Right renal cortex interstitium (tissue), 3 donors: ENCODE measurements at places on chromosomes 3 and 15.

DNA sequence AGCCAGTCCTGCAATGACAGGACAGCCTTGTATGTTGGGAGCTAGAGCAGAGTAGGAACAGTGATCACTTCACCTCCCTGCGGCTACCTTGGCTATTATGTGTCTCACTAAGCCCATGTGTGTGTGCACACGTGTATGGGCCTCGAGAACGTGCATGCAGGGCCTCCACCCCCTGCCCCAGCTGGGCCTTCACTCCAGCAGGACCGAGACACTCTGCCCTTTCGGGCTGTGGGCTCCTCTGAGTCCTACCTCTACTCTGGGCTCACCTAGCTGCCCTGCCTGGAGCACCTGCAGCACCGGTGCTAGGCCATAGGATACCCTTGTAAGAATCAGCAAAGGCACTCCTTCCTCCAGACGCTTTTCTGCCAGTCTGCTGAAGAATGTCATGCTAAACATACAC, 77.5 kb downstream of the LINGO1 start:
- no peak for DNase-seq

DNA sequence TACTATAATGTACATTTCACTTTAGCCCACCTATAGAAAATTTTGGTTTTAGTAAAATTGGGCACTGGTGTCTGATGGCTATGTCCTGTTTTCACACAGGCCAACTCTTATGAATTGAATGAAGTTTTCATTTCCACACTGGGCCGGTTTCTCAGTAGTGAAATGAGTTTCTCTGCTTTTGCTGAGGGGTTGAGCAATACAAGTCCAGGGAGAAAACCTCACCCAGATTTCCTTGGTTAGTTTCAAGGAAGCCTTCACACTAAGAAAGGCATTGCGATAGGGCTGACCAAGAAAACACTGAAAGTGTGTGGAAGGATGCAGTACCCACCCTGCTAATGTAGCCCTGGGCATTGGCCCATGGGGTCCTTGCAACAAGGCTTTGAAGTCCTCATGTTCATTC, 331.5 kb upstream of the CFAP20DC start:
- no peak for DNase-seq

DNA sequence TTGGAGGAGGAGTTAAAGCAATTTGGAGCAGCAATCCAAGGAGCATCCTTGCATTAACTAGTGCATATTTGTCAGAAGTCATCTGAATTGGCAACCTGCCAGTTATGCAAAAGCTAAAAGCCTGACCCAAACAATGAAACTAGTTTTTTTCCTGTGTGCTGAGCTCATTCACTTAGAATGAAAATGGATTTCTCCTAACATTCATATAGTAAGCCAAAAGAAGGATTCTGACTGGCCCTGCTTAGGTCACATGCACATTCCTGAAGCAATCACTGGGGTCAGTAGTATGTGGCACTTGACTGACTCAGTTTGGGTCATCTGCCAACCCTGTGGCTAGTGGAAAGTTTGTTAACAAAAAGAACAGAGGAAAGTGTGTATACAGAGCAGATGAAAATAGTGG, 30.5 kb downstream of the OXSM start:
- DNase-seq, result no peak

- DNase-seq, result no peak
Observed at GRCh38 chr15:95684693-95685115, 645.8 kb upstream of the NR2F2 start.

- no peak for DNase-seq
Observed at GRCh38 chr3:151933234-151933853, 59.9 kb downstream of the SUCNR1 start.

DNA sequence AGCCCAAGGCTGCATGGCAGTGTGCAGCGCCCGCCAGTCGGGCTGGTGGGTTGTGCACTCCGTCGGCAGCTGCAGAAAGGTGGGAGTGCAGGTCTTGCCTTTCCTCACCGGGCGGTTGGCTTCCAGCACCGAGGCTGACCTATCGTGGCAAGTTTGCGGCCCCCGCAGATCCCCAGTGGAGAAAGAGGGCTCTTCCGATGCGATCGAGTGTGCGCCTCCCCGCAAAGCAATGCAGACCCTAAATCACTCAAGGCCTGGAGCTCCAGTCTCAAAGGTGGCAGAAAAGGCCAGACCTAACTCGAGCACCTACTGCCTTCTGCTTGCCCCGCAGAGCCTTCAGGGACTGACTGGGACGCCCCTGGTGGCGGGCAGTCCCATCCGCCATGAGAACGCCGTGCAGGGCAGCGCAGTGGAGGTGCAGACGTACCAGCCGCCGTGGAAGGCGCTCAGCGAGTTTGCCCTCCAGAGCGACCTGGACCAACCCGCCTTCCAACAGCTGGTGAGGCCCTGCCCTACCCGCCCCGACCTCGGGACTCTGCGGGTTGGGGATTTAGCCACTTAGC, 4.3 kb downstream of the ISL2 start:
- DNase-seq, result no peak

GRCh38 chr3:30167541-30168011, 438.8 kb upstream of the TGFBR2 start:
- no peak for DNase-seq

DNA sequence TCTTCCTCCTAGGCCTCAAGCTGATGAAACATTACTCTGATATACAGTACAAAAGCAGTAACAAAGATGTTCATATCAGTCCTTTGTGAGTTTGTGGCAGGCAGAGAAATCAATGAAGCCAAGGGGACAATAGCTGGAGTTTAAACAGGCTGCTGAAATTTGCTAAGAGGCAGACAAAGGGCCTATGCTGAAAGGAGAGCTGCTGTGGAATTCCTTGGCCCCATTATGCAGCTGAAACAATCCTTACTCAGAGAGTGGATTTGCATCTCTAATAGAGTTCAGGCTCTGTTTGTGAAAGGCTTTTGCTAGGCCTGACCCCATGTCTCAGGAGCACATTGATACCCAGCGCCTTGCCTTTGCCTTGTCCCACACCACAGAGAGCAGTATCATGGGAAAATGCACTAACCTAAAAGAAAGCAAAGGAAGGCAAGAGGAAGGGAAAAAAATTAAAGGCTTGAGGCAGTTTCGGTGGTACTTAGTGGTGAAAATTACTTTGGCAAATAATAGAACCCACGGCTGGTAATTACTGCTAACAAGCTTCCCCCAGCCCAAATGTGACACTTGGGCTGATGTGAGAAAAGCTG, 195.0 kb upstream of the EPHA3 start:
- DNase-seq, result no peak

GRCh38 chr3:117052395-117052794, 342.8 kb downstream of the TUSC7 start:
- DNase-seq, result no peak

- no peak for DNase-seq
Observed at GRCh38 chr3:87173776-87174175, 53.3 kb upstream of the CHMP2B start.

DNA sequence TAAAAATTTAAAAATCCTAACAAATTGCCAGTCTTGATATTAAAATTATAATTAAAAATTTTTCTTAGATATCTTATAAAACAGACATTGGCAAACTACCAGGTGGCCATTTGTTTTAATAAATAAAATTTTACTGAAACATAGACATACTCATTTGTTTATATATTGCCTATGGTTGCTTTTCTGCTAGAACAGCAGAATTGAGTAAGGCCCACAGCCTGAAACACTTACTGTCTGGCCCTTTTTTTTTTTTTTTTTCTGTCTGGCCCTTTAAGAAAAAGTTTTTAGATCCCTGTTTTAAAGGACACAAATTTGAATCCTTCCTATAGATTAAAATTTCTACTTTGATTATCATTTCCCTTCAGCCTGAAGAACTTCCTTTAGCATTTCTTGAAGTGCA, 60.5 kb upstream of the CTDSPL2 start:
- no peak for DNase-seq

- no peak for DNase-seq
Observed at GRCh38 chr3:129855170-129855831, 38.2 kb downstream of the TMCC1 start.

GRCh38 chr3:8438507-8439079, 63.0 kb upstream of the LMCD1 start:
- DNase-seq, result no peak

DNA sequence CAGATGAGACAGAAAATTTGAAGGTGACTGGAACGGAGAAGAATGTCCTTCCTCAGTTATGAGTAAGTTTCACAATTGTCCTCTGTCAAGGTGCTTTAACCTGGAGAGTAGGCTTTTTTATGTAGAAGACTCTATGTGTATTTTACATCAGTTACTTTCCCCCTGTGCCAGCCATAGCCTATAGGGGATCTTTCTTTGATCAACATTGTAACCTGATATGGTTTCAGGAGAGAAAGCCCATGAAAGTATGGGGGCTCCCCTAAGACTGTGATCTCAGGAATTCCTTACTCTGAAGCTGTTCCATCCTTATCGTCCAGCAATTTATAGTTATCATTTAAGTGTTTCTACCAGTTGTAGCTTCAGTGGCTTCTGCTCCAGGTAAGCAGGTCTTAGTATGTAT, 1076.3 kb upstream of the EPHA6 start:
- no peak for DNase-seq

DNA sequence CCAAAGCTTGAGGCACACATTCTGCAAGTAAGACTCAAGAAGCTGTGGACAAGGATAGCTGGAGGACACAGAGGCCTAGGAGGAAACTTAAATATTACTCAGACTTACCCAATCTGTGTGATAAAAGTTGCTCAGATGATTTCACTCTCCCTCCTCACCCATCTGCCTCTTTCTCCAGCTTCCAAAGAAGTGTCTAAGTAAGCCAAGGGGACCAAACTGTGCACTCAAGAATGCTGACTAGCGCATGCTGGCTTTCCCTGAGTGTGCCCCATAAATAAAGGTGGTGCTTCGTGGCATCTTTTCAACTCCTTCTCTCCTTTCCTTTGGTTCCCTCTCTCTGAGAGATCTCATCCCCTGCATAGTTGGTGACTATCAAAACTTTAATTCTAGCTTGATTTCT, 211.0 kb upstream of the LMCD1 start:
- DNase-seq, result no peak

- no peak for DNase-seq
Observed at GRCh38 chr3:73709712-73710111, 85.0 kb upstream of the PDZRN3 start.

- DNase-seq, result no peak
Observed at GRCh38 chr15:63638839-63639238, 41.7 kb downstream of the FBXL22 start.

DNA sequence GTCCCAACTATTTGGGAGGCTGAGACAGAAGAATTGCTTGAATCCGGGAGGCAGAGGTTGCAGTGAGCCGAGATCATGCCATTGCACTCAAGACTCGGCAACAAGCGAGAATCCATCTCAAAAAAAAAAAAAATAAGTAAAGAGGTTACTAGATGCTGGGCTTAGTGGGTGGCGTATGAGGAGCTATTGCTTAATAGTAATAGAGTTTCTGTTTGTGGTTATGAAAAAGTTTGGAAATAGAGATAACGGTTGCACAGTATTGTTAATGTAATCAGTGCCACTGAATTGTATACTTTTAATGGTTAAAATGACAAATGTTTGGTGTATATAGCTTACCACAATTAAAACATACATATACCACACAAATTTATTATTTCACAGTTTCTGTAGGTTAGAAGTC, 14.7 kb upstream of the HHATL start:
- no peak for DNase-seq

DNA sequence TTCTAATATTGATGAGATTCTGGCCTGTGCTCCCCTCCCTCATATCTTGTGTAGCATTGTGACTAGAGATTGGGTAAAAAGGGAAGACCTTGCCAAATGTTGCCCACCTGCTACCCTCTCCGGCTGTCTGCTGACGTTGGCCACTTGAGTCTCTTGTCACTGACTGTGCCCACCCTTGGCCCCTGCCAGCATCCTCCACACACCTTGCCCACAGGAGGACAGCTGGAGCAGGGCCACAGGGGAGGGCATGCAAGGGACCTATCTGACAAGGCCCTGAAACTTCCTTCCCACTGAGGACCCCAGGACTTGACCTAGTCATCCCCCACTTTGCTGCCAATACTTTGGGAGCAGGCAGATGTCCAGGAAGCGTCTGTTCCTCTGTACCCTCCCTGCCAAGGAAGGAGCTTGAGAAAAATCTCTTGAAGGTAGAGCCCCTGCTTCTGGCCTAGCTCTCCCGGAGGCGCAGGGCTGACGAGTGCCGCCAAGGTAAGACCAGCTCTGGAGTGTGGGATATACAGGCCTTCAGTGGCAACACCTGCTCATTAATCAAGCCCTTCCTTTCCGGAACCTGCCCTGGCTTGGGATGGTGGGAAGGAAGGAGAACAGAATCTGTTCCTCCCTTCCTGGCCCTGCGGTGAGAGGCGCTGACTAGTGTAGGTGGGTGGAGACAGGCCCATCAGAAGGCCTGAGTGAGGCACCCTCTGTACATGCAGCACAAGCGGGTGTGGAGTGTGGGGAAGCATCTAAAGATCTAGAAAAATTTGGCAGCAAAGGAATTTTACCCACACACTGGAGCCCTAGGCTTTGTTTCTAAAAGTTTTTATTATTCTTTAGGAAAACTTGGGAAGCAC, 4.9 kb upstream of the PAK6 start:
- DNase-seq, result no peak

GRCh38 chr3:139110072-139110830, 65.6 kb upstream of the PRR23C start:
- DNase-seq, result no peak

- no peak for DNase-seq
Observed at GRCh38 chr15:41024885-41025284, 71.6 kb downstream of the CHAC1 start.

GRCh38 chr3:5149306-5149880, 27.3 kb downstream of the ARL8B start:
- no peak for DNase-seq

DNA sequence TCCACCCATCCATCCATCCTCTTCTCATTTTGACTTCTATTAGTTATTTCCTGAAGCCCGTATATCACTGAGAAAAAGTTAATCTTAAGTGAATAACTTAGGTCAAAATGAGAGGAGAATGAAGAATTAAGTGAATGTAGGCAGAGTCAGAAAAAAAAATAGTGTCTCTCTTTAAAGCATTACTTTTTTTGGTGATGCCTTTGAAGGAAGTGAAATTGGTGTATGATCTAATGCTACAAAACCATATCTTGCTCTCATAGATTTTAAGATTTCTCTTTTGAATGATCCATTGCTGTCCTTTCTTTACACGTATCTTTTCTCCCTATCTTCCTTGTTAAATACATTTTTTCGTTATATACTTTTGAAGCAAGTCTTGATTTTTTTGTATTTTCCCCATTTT, 23.4 kb downstream of the FNDC3B start:
- DNase-seq, result no peak

DNA sequence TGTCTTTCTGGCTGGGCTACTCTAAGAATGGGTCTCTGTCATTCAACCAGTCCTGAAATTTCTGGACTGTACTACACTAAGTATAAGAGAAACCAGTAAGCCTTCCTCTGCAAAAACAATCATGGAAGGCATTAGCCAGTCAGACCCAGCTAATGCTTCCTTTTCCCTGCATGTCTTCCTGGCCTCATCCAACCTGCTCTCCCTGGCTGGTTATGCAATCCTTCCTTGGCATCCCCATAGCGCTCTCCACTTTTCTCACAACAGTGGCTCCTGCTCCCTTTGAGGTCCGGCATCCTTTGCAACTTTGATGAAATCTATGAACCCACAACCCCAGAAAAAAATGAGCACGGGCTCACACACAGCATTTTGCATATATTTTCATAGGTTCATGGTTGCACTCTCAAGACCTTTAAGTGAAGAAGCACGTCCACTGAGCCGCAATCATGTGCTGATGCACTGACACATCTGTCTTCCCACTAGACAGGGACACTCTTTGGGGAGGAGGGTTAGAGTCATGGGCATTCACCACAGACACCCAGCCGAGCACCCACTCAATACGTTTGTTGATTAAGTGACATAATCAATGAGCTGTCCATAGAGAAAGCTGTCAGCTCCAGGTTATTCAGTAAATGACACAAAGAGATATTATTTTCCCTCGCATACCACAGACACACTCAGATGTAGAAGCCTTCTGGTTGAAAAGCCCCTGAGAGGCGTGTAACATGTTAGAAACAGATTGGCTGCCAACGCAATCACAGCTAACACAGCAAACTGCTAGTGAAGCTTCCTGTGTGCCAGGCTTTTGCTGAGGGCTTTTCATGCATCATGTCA, 66.7 kb downstream of the PLD1 start:
- no peak for DNase-seq
